ENCODE measurements at places on chromosomes 13 and 19.

- no peak for DNase-seq
Observed at GRCh38 chr13:111519041-111519440, 198.6 kb downstream of the TEX29 start.

DNA sequence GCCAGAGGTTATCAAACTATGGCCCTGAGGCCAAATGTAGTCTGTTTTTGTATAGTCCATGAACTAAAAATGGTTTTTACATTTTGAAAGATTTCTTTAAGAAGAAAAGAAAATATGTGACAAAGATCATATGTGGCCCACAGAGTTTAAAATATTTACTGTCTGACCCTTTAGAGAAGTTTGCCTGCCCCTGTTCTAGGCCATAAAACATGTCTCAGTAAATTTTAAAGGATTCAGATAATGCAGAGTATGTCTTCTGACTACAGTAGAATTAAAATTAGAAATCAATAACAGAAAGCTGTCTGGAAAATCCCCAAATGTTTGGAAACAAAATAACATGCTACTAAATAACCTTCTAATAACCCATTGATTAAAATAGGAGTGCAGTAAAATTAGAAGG is 86.3 kb downstream of the KCNRG start:
- no peak for DNase-seq

DNA sequence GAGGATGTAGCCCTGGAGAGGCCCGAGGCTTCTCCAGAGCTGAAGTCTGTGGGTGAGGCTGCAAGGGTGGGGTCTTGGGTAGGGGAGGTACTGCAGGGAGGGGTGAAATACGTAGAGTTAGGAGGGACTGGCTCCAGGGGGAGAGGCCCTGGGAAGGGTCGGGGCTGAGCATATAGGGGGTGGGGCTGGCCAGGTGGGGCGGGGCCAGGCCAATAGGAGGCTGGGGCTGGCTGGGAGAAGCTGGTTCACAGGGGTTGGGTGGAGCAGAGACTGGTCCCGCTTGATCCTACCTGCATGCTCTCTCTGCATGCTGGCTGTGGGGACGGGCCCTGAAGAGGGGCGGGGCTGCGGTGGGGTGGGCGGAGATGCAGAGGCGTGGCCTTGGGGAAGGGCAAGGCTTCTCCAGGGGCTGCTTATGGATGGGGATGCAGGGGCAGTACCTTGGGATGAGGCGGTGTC is 51.9 kb downstream of the CELF5 start:
- DNase-seq, result no peak

DNA sequence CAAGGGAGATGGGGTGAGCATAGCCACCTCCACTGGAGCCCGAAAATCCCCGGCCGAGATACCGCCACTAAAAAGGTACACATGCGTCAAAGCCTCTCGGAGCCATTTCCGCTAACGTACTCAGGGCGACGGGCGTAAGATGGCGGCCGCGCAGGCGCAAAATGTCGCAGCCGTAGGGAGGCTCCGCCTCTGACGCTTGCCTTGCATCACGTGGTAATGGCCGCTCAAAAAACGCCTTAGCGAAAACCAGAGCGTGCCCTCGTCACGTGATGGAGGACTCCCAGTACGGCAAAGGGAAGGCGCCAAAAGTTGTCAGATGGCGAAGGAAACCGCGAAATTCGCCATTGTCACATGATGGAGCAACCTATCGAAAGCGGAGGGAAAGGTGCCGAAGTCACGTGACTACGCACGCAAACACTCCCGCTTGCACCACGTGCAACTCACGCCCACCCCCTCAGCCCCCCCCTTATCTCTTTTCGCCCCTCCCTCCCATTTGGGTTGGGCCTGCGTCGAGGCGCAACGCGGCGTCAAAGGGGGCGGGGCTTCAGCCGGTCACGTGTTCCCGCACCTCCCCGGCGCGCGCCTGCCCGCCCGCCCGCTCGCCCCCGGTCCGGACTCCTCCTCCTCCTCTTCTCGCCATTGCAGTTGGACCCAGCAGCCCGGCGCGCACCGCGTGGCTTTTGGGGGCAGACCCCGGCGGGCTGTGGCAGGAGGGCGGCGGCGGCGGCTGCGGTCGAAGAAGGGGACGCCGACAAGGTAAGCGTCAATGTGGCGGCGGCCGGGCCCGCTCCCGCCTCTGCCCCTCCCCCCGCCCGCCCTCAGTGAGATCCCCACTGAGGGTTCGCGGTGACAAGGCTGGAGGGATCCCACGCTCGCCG is at the start of gene ILF3:
Gene ILF3 (plus strand): TSS at position 615 of the 878 bp plus-strand sequence. CDS start 16,260 bp downstream, outside the sequence.
- peak; percentile 99 for DNase-seq

- DNase-seq, result no peak
Observed at GRCh38 chr13:106466691-106467426, 68.6 kb downstream of the EFNB2 start.

DNA sequence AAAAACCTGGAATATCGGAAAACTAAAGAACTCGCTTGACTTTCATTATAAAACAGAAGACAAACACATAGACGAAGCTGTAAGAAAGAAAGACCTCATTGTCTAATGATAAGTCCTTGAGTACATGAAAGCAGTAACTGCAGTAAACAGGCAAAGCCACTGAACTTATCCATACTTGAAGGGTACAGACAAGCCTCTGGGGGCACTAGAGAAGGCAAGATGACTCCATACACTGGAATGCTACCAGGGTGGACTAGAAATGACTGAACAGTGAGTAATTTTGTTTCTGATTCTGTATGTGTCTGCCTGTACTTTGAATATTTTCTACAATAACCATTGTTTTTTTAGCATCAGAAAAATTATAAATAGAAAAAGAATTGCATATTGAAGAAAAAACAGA is 507.9 kb downstream of the UQCRFS1 start:
- DNase-seq, result no peak

Measured in esophagus squamous epithelium (tissue), 5 donors.